ENCODE measurements at places on chromosomes 6 and 20. TPM values are rescaled to one million over a fixed set of nuclear protein-coding genes. Genes with fewer than 3 reads are reported as not detected.

GRCh38 chr6:141513830-141514229, 618.9 kb upstream of the GJE1 start:
- no peak for ATAC-seq

DNA sequence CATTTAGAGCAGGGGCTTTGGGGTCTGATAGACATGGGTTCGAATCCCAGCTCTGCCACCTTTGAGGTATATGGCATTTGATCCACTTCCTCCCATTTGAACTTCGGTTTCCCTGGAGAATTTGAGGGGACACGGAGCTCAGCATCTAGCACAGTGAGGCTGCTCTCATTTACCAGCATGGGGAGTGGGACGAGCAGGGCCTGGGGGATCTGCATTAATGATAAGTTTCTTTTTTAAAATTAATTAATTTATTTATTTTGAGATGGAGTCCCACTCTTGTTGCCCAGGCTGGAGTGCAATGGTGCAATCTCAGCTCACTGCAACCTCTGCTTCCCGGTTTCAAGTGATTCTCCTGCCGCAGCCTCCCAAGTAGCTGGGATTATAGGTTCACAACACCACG, 52.6 kb downstream of the VSTM2L start:
- ATAC-seq, result no peak

DNA sequence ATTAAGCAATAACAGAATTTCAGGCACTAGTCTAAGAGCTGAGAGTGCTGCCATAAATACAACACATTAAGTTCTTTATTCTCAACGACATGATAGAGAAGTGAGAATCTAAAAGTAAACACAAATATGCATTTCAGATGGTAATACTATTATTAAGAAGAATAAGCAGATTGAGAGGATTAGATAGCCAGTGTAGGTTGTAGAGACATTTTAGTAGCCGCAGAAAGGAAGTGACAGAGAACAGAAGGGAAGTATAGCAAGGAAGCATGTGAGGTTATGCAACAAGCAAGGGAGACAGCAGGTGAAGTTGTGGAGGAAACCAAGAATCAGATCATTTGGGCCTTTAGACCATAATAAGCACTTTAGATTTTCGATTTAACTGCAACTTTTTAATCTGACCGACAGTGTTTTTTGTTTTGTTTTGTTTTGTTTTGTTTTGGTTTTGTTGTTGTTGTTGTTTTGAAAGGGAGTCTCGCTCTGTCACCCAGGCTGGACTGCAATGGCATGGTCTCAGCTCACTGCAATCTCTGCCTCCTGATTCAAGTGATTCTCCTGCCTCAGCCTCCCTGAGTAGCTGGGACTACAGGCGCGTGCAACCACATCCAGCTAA, 737.0 kb upstream of the ADGRB3 start:
- no peak for ATAC-seq

DNA sequence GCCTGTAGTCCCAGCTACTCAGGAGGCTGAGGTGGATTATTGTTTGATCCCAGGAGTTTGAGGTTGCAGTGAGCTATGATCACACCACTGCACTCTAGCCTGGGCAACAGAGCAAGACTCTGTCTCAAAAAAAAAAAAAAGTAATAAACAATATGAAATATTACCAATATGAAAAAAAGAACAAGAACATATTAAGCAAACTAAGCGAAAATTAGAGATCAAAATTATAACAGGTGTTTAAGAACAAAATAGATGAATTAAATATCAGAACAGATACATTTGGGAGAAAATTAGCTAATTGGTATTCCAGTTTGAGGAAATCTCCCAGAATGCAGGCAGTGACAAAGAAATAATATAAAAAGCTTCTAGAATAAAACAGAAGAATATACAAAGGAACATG, 23.3 kb downstream of the GLO1 start:
- ATAC-seq, result no peak

GRCh38 chr6:37723016-37723415, 25.3 kb upstream of the MDGA1 start:
- no peak for ATAC-seq

GRCh38 chr20:63937596-63937995, 18.6 kb downstream of the UCKL1 start:
- no peak for ATAC-seq

- no peak for ATAC-seq
Observed at GRCh38 chr6:24052590-24052961, 73.4 kb upstream of the NRSN1 start.

GRCh38 chr20:48558906-48559305, 268.9 kb downstream of the PREX1 start:
- ATAC-seq, result no peak

GRCh38 chr6:119323478-119323877, 26.1 kb downstream of the MAN1A1 start:
- ATAC-seq, result peak; percentile 60

PAK5 gene
- total RNA-seq, result not detected

RAD21L1 gene
- not detected for total RNA-seq

NPEPL1 gene
- 23.0 TPM for total RNA-seq
